ENCODE measurements at places on chromosomes 5 and 9.

DNA sequence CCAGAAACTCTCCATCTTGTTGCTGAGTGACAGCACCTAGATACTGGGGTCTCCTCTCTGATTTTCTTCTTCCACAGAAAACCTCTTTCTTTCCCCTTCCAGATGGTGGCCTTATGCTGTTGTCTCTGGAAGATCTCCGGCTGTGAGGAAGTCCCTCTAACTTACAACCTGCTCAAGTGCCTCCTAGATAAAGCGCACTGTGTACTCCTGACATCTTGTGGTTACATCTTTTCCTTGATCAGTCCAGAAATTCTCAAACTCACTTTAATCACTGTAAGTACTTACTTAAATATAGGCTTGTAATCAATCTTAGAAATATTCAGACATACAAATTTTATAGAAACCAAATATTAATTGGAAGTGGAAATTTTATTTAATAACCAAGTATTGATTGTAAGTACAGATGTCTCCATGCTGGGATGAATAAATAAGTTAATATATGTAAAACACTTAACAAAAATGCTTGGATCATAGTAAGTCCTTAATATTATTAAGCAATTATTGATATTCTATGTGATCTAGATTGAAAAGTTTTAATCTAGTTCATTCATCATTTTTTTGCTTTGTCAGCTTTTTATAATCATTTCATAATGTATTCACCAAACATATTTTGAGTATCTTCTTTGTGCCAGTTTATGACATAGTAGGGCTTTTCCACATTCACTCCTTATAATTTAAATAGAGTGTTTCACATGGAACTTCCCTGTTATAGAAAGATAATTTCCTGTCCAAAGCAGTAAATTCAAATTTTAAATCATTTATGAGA, 1381.4 kb upstream of the CDH6 start:
- no peak for DNase-seq

- no peak for DNase-seq
Measured at GRCh38 chr5:93674138-93674537, 67.3 kb downstream of the POU5F2 start.

GRCh38 chr5:59832577-59833301, 60.8 kb downstream of the PDE4D start:
- DNase-seq = no peak

- no peak for DNase-seq
Measured at GRCh38 chr9:73133921-73134407, 17.7 kb upstream of the ANXA1 start.

- no peak for DNase-seq
Measured at GRCh38 chr5:19660679-19661078, 327.3 kb downstream of the CDH18 start.

DNA sequence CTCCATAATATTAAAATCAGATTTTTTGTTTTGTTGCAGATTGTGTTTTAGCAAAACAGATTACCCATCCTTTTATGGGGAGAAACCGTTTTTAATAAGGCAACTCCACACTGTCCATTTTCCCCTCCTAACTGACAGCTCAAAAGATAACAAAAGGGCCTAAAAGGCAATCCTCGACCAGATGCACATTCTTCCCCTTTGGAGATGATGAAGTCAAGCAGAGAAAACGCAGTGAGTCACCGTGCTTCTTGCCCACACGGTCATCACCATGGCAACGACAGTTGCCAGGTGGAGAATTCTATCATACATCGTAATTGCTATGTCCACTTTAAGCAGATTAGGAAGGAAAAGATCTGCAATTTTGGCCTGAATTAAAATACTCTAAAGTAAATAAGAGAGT, 96.4 kb downstream of the DIRAS2 start:
- no peak for DNase-seq

- DNase-seq = no peak
Measured at GRCh38 chr5:78538240-78538850, 110.2 kb downstream of the LHFPL2 start.

DNA sequence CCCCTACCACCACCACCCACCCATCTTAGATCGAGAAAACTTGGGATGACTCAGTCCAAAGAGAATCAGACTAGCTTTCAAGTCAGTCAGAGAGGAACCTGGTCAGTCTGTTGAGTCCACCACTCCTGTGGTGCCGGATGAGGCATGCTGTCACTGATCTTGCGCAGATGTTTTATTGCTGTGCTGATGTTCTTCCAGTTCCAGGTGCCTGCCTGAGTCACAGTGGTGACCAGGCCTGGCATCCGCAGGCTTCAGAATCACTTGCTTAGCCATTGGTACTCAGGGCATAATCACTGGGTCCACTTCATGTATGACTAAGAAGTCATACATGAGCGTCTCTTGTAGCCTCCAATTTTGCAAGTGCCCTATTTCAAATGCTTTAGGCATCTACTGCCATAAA, 114.1 kb downstream of the MUSK start:
- no peak for DNase-seq

- no peak for DNase-seq
Measured at GRCh38 chr9:96241391-96241809, 60.6 kb downstream of the HSD17B3 start.

GRCh38 chr9:72156586-72156985, 7.3 kb downstream of the GDA start:
- DNase-seq = no peak

DNA sequence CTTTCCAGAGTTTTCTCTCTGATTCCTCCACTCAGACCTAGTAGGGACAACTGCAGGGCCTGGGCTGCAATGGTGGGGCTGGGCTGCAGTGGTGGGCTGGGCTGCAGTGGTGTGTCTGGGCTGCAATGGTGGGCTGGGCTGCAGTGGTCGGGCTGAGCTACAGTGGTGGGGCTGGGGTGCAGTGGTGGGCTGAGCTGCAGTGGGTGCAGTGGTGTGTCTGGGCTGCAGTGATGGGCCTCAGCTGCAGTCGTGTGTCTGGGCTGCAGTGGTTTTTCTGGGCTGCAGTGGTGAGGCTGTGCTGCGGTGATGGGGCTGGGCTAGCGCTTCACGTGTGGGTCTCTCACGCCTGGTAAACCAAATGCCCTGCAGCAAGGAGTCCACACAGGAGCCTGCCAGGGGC, 27.4 kb downstream of the ABO start:
- no peak for DNase-seq

- DNase-seq = no peak
Measured at GRCh38 chr9:104776797-104777196, 12.9 kb downstream of the NIPSNAP3B start.

DNA sequence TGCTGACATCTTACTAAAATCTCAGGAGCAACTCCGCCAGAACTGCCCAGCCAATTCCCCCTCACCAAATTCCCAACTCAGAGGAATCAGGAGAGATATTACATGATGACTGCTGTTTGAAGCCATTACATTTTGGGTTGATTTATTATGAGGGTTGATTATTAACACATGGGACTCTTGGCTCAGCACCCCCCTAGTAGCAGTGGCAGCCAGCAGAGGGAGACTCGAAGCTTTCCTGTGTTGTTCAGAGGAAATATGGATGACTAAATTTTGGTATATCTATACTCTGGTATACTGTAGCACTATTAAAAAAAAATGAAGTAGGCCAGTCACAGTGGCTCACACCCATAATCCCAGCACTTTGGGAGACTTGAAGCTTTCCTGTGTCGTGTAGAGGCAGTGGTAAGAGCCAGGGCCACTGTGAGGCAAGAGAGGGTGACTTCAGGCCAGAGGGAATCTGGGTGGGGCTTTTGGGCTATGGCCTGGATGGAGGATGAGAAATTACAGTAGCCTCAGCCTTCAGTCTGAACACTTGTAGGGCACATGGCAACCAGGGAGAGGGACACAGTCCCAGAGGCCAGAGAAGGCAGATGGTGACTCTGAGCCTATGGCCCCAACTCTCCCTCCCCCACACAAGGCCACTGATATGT, 111.4 kb downstream of the LHX2 start:
- DNase-seq = no peak

DNA sequence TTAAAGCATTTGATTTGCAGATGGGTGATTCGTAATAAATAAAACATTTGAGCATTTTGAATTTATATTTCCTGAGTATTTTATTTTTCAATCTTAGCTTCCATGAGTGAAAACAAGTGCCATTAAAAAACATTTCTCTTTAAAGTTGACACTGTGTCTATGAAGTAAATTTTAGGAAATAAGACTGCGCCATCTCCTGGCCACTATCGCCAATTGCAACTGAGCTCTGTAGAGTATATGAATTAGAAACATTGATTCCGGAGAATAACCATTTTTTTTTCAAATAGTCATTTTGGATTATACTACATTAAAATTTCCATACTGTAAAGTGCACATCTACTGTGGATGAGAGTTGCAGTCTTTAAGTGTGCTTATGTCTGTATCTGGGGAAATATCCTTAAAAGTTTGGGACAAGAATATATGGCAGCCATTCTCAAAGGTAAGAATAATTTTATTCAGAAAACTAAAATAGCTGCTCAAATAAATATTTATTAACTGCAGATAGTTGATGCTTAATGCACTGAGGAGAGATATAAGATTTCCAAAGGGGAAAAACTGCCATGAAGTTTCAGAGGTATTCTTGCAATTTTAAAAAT, 5.9 kb downstream of the DMRTA1 start:
- peak; percentile 48 for DNase-seq

GRCh38 chr5:124065508-124065907, 553.5 kb downstream of the CSNK1G3 start:
- no peak for DNase-seq

DNA sequence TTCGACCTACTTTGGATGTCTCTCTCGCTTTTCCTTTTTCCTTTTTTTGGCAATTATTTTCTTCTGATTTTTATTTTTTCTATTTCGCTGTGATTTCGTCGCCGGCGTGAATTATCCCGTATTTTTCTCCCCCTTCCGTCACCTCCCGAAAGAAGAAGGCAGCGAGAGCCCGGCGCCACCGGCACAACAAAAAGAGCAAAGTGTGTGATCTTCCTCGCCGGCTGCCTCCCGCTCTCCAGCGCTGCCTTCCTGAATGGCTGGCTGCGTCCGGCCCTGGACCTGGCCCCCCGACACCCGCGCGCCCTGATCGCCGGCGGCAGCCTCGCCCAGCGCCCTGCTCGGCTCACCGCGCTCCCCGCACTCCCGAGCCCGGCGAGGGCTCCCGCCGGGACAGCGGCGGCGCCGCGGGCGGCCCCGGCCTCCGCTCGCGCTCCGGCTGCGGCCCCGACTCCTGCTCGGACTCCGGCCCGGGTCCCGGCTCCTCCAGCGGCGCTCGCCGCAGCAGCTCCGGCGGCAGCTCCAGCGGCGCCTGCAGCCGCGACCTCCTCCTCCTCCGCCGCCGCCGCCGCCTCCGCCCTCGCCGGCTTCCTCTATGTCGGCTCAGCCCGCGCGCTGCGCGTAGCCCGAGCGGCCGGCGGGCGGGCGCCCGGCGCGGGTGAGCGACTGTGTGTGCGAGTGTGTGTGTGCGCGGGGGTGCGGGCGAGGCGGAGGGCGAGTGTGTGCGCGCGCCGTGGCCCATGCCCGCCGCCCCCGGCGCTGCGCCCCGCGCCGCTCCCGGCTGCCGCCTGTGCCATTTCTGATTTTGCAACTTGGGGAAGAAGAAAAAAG, 960 bp downstream of the NR2F1 start:
- peak; percentile 75 for DNase-seq

GRCh38 chr9:109806506-109807115, 26.6 kb downstream of the PALM2AKAP2 start:
- DNase-seq = no peak

GRCh38 chr5:24804221-24804681, 159.5 kb upstream of the CDH10 start:
- DNase-seq = no peak

DNA sequence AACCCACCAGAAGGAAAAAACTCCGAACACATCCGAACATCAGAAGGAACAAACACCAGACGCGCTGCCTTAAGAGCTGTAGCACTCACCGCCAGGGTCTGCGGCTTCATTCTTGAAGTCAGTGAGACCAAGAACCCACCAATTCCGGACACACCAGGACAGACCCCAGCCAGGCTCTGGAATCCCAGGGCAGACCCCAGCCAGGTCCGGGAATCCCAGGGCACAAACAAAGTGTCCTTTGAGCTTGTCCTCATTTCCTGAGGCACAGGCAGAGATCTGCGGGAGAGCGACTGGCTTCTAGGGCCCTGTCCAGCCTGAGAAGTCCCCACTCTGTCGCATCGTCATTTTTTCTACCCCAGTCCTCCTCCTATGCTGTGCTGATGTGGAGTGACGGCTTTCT, 461.1 kb downstream of the ACTL7B start:
- no peak for DNase-seq
